Hindlimb muscle (tissue), 1 donor: ENCODE measurements at places on chromosomes 1 and 21. TPM values are rescaled to one million over a fixed set of nuclear protein-coding genes. Genes with fewer than 3 reads are reported as not detected.

NID1 gene
- 239 TPM for polyA plus RNA-seq

TMEM52 gene
- 134 TPM for polyA plus RNA-seq

PERM1 gene
- polyA plus RNA-seq = 2.1 TPM

RXFP4 gene
- 0.36 TPM for polyA plus RNA-seq

HES2 gene
- polyA plus RNA-seq = 0.21 TPM

RXRG gene
- polyA plus RNA-seq = 51.3 TPM

CIART gene
- 2.3 TPM for polyA plus RNA-seq

TAS1R1 gene
- polyA plus RNA-seq = 9.5 TPM

LEFTY1 gene
- 0.52 TPM for polyA plus RNA-seq

DTL gene
- polyA plus RNA-seq = 7.8 TPM

DNALI1 gene
- 9.7 TPM for polyA plus RNA-seq

FCRL6 gene
- polyA plus RNA-seq = not detected

SV2A gene
- 2.1 TPM for polyA plus RNA-seq

HFM1 gene
- 1.8 TPM for polyA plus RNA-seq
